Fibroblast of skin of back (primary cell): ENCODE measurements at places on chromosomes 2 and 18.

DNA sequence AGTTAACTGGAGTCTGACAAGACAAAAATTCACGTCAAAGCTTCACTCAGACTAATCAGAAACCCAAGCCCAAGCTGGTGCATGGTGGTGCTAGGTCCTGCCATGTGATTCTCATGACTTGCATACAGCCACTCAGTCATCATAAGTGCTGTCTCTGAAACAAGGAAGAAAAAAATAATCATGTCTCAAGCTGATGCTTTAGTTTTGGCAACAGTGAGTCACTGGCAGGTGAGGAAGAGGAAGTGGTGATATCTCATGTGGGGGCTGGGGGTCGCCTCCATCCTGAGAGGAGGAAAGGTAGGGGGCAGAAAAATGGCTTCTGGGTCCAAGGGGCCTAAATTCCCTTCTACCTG, 136.3 kb downstream of the TMEM163 start:
- no peak for DNase-seq

- DNase-seq = peak; percentile 21
Measured at GRCh38 chr18:62606106-62606505, 83.3 kb downstream of the ZCCHC2 start.

GRCh38 chr2:193965263-193965662, 1691.8 kb upstream of the SLC39A10 start:
- no peak for DNase-seq

DNA sequence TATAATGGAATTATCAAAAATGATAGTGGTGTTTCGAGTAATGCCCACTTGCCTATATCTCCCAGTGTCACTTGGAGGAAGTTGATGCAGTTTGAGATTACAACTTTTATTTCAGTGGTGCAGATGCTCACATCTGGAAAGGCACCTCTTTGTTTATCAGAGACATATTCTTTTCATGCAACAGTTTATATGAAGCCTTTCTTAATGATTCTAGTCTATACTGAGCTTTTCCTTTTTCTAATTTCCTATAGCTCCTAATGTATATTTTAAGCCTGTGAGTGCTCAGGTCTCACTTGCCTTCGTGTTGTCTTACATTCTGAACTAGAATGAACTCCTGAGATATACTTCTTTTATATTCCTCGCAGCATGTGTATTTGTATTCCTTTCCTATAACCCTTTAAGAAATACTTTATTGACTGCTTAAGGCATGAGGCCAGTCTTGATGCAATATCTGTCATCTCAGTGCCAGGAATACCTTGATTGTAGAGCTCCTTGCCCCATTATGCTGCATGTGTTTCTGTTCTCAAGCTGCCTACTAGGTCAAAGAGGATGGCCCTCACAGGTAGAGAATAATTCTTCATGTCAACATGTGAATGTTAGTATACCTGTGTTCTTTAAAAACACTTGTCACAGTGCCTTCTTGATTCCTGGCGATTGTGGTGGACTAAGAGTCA, 52.6 kb downstream of the VRK2 start:
- no peak for DNase-seq

DNA sequence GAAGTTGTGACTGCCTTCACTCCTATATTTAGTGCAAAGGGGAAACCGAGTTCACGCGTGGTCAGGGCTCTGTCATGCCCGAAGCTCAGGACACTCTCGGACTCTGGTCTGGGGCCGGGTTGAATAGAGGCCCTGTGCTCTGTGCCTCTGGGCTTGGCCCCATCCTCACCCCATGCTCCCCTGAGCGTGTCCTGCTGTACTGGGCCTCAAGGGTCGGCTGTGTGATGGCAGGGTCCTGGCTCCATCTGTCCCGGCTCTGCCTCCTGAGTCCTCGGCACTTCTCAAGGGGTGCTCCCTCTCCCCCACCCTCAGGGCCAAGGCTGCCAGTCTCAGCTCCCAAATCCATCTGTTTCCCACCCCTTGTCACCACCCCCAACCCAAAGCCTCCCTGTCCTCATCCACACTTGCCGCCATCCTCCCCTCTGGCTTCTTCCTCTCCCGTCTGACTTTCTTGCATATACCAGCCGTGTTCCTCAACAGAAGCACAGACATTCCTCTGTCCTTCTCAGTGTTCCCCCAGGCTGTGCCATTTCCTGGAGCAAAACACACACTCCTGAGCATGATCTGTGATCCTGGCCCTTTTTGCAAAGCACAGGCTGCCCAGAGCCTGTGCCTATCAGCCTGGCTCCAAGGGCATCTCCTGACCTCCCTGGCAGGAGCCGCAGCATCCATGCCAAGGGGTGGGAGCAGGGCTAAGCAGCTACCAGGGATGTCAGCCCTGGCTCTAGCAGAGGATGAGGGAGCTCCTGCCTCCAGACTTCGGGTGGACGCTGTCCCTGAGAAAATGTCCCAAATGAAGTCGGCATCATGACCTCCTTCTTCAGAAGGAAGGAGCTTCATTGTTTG, 64.2 kb upstream of the OTOS start:
- DNase-seq = no peak

- no peak for DNase-seq
Measured at GRCh38 chr2:73033142-73033765, 38.3 kb downstream of the SFXN5 start.

DNA sequence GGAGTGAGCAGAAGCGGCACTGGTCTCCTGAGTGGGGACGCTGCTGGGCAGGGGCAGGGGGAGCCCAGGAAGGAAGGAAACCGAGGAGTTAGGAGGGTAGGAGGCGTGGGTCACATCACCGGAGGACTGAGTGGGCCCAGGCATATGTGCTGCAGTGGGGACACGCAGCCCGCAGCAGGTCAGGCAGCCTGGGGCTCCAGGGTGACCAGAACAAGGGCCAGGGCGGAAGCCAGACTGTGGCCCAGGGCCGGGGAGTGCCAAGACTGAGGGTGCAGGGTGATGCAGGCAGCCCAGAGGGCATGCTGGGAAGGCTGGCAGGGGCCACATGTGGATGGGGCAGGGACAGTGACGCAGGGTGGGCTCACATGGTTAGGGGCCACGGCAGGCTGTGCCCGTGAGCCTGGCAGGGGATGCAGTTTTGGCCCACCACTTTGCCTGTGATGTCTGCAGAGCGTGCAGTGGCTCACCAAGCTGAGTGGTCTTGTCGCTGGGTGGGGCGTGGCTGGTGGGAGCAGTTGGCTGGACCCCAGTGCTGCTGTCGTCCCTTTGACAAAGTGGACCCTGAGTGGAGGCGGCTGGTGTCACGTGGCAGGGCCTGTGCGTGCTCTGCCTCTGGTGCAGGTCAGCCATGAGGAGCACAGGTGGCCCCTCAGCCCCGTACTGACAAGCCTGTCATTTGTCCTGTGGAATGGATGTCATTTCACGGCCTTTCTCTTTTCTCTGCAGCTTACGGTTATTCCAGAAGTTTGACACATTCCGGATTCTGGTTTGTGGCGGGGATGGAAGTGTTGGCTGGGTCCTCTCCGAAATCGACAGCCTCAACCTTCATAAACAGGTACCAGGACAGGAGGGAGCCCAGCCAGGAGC, 87.1 kb downstream of the DGKD start:
- no peak for DNase-seq

- no peak for DNase-seq
Measured at GRCh38 chr2:206149330-206149729, 9.9 kb downstream of the NDUFS1 start.
